ENCODE measurements at places on chromosomes 16 and 17. TPM values are rescaled to one million over a fixed set of nuclear protein-coding genes. Genes with fewer than 3 reads are reported as not detected.
A peak's percentile ranks its signal among the peaks of the same experiment; 100 is the strongest.

The PRR15L gene
- total RNA-seq = not detected

GRCh38 chr16:12344577-12345343, 368.2 kb downstream of the SNX29 start:
- no peak for DNase-seq

GRCh38 chr17:8951206-8951605, 14.3 kb downstream of the PIK3R5 start:
- no peak for DNase-seq

DNA sequence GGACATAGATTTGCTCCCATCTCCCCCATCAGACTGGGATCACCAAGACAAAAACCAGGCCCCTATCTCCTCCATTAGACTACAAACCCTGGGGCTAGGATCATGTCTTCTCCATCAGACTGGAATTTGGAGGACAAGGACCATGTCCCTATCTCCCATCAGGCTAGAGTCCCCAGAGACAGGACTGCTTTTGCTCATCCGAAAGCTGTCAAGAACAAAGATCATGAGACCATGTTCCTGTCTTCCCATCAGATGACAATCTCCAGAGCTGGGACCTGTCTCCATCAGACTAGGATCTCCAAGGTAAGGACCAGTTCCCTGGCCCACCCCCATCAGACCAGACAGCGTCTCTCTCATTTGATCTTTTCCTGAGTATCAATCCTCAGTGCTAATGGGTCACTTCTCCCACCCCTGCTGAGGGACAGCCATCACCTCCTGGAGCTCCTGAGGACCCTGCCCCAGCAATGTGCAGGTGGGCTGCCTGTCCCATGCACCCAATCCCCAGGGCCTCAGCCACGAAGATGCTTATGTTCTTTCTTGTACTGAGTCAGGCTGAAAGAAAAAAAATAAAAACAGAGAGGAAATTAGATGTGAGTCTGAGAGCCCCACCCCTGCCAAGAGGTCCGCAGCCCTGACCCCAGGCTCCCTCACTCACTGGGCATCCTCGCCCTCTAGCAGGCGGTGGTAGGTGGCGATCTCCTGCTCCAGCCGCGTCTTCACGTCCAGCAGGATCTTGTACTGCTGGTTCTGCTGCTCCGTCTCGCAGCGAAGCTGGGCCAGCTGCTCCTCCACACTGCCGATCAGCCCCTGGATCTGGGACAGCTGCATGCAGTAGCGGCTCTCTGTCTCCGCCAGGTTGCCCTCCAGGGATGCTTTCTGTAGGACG, 90.3 kb downstream of the GOSR1 start:
- no peak for DNase-seq

DNA sequence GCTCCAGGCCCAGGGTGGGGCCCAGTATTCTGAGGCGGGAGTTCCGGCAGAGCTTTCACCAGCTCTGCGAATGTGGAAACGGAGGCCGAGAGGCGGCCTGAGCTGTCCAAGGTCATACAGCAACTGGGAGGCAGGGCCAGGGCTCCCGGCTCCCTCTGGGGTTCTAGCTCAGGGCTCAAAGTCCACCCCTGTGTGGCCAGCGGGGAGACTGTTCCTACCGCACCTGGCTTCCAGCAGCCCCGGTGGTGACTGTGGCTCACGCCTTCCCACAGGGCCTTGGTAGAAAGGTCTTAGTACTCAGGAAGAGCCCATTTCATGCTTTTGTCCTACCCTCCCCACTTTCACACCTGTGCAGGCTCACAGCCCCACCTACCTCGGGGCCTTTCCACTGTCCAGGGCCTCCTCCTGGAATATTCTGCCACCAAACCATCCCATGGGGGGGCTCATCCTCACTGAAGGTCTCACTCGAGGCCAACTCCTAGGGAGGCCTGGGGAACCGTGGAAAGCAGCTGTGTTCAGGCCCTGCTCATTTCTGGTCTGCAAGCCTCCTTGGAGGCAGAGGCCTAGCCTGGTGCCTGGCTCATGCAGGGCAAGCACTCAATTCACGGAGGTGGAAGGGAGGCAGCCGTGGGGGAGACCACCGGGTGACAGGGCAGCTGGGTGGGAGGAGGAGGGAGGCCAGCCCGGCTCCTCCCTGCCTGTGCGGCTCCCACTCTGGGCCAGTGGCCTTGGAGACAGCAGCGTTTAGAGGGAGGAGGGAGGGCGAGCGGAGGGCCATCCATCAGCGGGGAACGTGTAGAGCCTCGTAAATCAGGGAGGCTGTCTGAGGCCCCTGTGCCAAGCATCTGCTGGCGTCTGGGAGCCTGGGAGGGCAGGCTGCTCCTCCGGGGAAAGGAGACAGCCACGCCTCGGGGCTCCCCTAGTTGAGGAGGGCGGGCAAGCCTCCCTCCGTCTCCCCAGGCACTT, 12.7 kb upstream of the DOC2B start:
- no peak for DNase-seq

- peak; percentile 8 for DNase-seq
Observed at GRCh38 chr16:26709175-26709574, 357.6 kb upstream of the C16orf82 start.

Measured in Caki2 (cell line).